Cardiac muscle cell (in vitro differentiated cells and primary cell): ENCODE measurements at places on chromosomes 4 and X. TPM values are rescaled to one million over a fixed set of nuclear protein-coding genes. Genes with fewer than 3 reads are reported as not detected.

DNA sequence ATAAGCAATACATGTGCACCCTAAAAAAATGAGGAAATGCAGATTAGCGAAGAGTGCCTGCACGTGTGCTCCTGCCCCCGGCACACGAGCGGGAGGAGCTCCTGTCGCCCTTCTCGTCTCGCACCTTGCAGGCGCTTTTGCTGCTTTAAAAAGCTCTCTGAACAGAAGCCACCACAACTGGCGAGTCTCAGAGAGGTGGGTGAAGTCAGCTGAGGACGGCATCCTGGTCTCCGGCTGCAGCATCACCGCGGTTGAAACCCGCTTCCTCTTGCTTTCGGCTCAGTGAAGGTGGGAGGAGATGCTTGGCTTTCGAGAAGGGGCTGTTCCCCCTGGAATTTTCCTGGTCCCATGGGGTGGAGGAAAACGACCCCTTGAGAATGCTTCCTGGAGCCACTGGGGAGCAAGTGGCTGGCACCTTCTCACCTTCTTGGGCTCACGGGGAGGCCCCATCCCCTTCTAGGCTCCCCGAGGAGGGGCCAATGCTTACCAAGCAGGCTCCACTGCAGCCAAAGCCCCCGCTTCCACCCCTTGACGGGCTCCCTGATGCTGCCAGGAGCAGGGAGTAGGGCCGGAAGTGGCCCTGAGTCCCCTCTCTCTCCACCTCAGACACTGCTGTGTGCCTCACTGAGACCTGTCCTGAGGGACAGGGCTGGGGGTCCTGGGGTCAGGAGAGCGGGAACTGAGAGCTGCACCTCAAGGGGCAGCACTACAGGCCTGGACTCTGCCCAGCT lies 29.2 kb upstream of the MXD4 start:
- no peak for DNase-seq

- DNase-seq: no peak
Measured at GRCh38 chrX:35023683-35024082, 81.1 kb downstream of the FAM47B start.

GRCh38 chrX:45715748-45716147 lies 515.1 kb upstream of the DIPK2B start:
- no peak for DNase-seq

DNA sequence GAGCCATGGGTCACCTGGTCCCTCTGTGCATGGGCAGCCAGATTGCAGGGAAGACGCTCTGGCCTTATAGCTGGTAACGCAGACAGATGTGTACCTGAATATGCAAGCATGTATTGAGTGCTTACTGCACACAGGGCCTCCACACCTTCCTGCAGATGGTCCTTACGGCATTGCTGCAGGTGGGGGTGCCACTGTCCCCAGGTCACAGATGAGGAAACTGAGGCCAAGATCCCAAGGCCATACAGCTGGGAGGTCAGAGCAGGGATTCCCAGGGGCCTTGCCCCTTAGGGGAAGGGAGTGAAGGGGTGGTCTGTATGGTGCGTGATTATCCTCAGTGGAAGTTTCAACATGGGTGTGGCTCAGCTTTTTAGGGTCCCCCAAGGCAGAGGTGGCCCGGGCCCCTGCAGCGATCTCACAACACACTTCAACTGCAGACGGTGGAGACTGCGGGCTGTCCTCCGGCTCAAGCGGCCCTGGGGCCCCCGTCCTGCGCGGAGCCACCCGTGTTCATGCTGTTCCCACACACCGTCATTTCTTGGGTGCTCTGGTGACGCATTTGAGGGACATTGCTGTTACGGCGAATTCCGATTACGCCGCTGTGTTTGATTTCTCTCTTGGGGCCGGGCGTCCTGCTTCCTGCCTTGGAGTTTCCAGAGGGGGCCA lies 8.1 kb downstream of the DOK7 start:
- no peak for DNase-seq

DNA sequence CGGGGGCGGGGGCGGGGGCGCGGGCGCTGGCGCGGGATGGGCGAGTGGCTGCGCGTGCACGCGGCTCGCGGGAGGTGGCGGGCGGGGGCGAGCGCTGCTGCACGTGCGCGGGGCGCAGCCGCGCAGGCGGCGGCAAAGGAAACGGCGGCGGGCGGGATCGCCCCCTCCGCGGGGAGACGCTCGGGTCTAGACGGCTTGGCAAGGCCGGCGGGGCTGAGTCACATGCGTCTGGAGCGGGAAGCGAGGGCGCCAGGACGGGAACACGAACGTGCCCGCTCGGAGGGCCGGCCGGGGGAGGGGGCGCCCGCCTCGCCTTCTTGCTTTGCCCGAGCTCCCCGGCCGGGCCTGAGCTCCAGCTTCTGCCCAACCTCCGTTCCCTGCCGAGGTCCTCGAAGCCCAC lies 4.3 kb upstream of the HAUS7 start:
- peak; percentile 74 for DNase-seq

DNA sequence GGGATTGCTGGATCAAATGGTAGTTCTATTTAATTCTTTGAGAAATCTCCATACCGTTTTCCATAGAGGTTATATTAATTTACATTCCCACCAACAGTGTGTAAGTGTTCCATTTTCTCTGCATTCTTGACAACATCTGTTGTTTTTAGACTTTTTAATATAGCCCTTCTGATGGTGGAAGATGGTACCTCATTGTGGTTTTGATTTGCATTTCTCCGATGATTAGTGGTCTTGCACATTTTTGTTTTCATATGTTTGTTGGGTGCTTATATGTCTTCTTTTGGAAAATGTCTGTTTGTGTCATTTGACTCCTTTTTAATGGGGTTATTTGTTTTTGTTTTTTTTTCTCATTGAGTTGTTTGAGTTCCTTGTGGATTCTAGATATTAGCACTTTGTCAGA lies 75.3 kb upstream of the PUDP start:
- no peak for DNase-seq

GRCh38 chrX:30561191-30561590 lies 16.4 kb downstream of the TASL start:
- DNase-seq: peak; percentile 2

DNA sequence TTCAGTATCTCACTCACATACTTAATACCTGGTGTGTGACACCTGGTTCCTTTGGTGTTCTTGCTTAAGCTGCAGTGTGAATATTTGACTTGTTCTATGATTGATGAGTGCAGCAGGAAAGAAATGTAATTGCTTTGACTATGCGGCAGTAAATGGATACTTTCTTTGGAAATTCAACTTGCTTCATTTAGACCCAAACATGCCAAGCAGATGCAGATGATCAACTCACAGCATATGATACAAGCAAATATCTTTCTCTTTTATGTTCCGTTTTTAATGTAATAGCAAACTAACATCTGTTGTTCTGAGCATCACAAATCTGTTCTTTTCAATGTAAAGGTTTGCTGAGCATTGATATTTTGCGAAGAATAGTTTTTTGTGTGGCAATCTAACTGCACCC lies 549.5 kb downstream of the C4orf33 start:
- DNase-seq: no peak

GRCh38 chrX:149079805-149080406 lies 425.2 kb downstream of the IDS start:
- DNase-seq: no peak

DNA sequence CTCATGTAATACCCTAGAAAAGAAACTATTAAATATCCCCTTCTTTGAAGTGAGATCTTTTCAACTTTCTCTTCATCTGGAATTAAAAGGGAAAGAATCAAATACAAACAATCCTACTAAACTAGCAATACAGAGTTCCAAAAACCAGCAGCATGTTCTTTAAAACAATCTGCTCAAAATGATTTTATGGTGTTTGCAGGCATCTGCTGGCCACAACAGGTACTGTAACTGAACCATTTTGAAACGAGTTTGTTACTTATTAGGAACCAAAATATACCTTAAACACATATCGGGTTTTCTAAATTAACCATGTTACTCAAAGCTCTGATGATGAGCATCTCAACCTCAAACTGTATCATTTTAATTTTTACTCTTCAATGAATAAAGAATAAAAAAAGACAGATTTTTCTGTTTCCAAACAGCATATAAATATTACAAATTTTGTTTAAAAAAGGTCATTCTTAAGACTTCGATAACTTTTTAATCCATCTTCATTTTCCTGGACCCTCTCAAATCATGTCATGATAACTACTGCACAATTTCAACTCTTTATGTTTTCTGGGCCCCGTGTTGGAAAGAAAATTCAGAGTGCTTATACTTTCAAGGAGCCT lies 56.5 kb downstream of the ARAP2 start:
- peak; percentile 29 for DNase-seq

GRCh38 chr4:14064984-14065383 lies 437.5 kb upstream of the BOD1L1 start:
- no peak for DNase-seq

DNA sequence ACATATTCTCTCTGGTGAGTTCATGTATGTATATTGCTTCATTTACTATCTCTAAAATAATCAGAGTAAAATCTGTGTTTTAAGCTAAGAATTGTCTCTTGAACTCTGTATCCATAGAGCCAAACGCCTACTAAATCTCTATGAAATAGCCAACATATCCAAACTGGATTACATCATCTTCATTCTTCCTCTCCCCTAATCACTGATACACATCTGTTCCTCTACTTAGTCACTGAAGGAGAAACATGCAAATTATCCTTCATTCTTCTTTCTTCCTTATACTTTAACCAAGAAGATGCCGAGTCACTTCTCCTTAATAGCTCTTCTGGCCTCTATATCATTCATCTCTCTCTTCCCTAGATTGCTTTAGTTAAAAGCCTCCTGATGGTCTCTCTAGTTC lies 630.4 kb upstream of the FTHL17 start:
- DNase-seq: no peak

DNA sequence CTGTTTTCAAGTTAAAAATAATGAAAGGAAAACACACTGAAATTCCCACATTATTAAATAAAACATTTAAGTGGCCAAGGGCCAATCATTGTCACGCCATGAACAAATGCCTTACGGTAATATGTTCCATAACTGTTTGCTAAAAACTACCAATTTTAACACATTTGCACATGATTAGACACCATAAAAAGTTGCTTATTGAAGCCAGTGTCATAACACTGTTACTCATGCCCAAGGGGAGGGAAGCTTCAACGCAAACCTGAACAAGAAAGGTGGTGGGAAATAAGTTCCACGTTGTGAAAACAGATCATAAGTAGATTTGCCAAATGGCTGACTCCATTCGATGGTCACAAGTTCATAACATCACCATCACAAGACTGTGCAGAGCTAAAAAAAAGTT lies 739.3 kb upstream of the FAM241A start:
- DNase-seq: no peak

- DNase-seq: no peak
Measured at GRCh38 chrX:22069586-22069985, 37.5 kb downstream of the PHEX start.

GRCh38 chr4:48360285-48361011 lies 19.1 kb downstream of the SLAIN2 start:
- DNase-seq: peak; percentile 28

DNA sequence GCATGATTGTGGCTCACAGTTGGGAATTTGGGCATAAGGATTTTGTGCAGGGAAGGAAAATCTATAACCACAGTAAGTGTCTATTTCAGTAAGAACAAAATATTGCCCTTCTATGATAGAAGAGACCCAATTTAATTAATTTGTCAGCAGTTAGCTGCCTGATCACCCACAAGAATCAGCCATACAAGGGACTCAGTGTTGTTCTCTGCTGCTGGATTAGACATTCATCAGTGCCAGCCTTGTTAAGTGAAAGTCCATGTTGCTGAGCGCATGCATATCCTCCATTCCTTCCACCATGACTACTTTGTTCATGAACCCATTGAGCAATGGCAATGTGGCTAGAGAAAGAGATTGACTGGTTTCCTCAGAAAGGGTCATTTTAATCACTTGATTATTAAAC lies 125.3 kb upstream of the PDHA2 start:
- no peak for DNase-seq

GRCh38 chr4:88737307-88737941 lies 39.8 kb upstream of the NAP1L5 start:
- no peak for DNase-seq

GRCh38 chr4:42050516-42051249 lies 60.4 kb downstream of the SLC30A9 start:
- DNase-seq: peak; percentile 5

DNA sequence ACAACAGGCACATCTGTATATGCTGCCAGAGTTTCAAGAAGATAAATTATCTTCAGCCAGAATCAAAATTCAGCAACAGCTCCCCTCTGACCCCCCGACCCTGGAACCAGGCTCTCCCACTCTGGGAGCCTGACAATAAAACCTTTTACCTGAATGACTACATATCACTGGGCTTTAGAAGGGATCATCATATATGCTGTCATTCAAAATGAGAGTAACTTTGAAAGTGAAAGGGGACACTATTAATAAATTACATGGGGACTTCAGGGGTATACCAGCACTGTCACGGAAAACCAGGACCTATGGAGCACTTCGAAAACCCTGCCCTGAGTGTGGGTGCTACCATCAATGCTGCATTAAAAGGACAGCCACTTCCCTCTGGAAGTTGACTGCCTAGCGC lies 26.2 kb downstream of the TSPAN5 start:
- no peak for DNase-seq

GRCh38 chr4:55733932-55734331 lies 85.7 kb upstream of the EXOC1L start:
- DNase-seq: peak; percentile 50

- no peak for DNase-seq
Measured at GRCh38 chrX:2474280-2474962, 26.4 kb downstream of the DHRSX start.

GRCh38 chrX:45771114-45771513 lies 570.4 kb upstream of the DIPK2B start:
- no peak for DNase-seq

- DNase-seq: no peak
Measured at GRCh38 chr4:1199556-1200331, 27.4 kb upstream of the SPON2 start.

DNA sequence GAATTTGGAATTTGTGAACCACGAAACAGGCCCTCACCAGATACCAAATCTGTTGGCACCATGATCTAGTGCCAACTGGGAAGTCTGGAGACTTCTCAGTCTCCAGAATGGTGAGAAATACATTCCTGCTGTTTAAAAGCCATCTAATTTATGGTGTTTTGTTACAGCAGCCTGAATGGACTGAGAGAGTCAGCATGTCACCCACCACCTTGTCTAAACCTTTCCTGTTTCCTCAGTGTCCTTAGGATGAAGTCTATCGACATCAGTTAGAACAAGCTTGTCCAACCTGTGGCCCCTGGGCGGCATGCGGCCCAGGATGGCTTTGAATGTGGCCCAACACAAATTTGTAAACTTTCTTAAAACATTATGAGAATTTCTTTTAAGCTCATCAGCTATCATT lies 42.1 kb downstream of the FREM3 start:
- DNase-seq: no peak

GRCh38 chrX:56130436-56130835 lies 101.7 kb upstream of the KLF8 start:
- no peak for DNase-seq

The PIN4 gene
- 21.1 and 21.6 TPM in 2 replicates for total RNA-seq

The LRCH2 gene
- total RNA-seq: 8.2 and 9.4 TPM in 2 replicates

The CUL4B gene
- 24.3 and 32.2 TPM in 2 replicates for total RNA-seq

The ZNF827 gene
- 32.3 and 37.3 TPM in 2 replicates for total RNA-seq

The L1CAM gene
- total RNA-seq: 0.86 and 1.1 TPM in 2 replicates

The KCNE5 gene
- total RNA-seq: 0.92 and 0.99 TPM in 2 replicates

The SPOCK3 gene
- 2.1 and 4.6 TPM in 2 replicates for total RNA-seq

The RNF128 gene
- 0.18 and 0.21 TPM in 2 replicates for total RNA-seq

The TRIM2 gene
- 40.4 and 52.7 TPM in 2 replicates for total RNA-seq

The ETDA gene
- not detected in 2 replicates for total RNA-seq

The AREG gene
- not detected in 2 replicates for total RNA-seq

The PPP4R3C gene
- total RNA-seq: not detected in 2 replicates

The HTN3 gene
- total RNA-seq: not detected in 2 replicates
